ENCODE measurements at places on chromosomes 2 and 18.

DNA sequence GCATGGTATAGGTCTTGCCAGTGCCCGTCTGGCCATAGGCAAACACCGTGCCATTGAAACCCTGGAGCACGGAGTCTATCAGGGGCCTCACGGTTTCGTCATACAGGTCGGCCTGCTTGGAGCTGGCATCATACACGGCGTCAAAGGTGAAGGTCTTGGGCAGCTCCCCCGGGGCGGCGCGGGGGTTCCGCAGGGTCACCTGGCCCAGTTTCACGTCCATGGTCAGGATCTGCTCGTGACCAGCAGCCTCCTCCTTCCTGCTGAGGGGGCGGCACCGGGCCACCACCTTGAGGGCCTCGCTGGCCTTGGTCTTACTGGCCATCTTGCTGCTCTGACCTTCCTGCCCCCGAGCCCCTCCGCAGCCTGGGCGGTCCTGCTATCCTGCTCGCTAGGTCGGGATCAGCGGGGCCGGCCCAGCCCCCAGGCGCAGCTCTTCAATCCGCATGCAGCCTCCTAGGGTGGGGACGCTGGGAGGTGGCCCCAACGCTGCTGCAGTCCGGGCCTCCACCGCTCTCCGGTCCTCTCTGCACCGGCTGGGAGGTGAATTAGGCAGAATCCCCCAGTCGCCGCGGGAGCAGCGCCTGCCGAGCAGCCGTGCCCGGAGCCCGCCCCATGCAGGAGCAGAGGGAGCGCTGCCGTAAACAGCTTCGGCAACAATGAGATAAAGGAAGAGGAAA lies 563 bp downstream of the KIF3C start:
- DNase-seq: no peak

DNA sequence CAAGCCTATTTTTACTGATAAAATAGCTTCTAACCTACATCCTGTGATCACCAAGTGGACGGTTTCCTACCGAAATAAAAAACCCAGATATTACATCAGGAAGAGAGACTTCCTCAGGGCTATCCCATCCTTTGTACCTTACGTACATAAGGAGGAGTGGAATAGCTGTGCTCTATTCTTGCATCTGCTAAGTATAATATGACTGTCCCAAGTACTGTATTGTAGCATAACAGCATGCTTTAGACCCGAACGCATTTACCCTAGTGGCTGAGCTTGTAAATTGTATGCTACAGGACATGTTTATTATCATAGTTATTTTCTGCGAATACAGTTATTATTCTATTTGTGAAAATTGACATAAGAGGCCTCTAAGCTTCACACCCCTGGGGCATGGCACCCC lies 302.4 kb downstream of the CLIP4 start:
- DNase-seq: no peak

DNA sequence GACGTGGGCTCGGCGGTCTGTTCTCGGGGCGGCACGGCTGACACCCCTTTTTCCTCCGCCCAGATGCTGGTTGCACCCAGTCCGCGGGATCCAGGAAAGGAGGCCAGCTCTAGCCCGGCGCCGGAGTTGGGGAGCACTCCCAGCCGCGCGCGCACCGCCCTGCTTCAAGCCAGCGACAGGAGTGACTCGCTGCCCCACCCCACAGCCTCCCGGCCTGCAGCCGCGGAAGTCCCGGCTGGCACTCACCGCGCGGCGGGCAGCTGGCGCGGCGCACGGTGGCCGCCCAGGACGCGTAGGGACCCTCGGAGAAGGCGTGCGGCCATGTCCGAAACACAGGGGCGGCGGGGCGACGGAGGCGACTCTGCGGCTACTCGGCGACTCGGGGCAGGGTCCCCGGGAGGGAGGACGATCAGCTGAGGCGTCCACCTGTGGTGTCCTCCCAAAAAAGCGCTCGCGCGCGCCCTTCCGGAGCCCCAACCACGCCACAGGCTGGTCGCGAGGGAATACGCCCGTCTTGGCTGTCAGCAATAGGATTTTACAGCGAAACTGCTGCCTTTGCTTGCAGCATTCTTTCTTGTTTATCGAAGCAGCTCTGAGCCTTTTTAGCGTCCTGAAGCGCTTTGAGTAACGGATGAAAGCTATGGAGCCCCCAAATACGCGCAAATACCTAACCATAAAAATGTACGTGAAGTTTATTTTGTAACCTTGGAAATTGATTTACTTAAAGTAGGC lies at the start of gene ACADL:
Gene ACADL (minus strand): TSS at position 507 of the 732 bp plus-strand sequence. CDS start 184 bp downstream, at position 323.
- peak; percentile 4 for DNase-seq

DNA sequence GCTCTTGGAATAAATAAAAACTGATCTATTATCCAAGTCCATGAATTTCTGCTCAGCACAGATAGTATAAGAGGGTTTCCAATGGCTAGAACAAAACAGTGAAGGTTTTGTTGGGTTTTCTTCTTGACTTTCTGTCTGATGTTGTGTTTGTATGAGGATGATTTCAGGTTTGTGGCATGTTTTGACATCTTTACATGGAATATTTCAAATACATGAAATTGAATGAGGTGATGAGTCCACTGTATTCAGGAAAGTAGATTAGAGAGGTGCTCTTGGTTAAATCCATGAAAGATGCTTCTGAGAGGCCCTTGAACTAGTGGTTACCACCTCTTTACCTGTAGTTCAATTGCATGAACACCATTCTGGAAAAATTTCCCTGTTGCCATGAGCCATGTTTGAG lies 84.3 kb downstream of the RAPGEF4 start:
- no peak for DNase-seq

- no peak for DNase-seq
Measured at GRCh38 chr2:208794288-208794975, 387.8 kb downstream of the PTH2R start.

GRCh38 chr2:85444629-85445172 lies 26.2 kb downstream of the SH2D6 start:
- no peak for DNase-seq

- peak; percentile 38 for DNase-seq
Measured at GRCh38 chr2:168456521-168457189, 583 bp downstream of the CERS6 start.

GRCh38 chr2:1707771-1708418 lies 36.4 kb downstream of the PXDN start:
- no peak for DNase-seq

DNA sequence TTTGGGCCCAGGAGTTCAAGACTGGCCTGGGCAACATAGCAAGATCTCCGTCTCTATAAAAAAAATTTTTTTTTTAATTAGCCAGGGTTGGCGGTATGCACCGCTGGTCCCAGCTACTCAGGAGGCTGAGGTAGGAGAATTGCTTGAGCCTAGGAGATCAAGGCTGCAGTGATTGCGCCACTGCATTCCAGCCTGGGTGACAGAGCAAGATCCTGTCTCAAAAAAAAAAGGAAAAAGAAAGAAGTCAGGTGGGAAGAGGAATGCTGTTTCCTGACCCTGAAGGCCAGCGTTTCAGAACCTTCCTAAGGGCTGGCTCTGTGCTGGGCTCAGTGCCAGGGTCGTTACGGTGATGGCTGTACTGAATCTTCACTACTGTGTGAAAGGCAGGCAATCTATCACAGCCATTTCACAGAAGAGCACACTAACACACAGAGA lies 35.0 kb upstream of the AGAP1 start:
- DNase-seq: no peak

- DNase-seq: no peak
Measured at GRCh38 chr2:65130664-65131175, 814 bp upstream of the RAB1A start.

- DNase-seq: no peak
Measured at GRCh38 chr2:80830891-80831290, 526.3 kb upstream of the LRRTM1 start.

DNA sequence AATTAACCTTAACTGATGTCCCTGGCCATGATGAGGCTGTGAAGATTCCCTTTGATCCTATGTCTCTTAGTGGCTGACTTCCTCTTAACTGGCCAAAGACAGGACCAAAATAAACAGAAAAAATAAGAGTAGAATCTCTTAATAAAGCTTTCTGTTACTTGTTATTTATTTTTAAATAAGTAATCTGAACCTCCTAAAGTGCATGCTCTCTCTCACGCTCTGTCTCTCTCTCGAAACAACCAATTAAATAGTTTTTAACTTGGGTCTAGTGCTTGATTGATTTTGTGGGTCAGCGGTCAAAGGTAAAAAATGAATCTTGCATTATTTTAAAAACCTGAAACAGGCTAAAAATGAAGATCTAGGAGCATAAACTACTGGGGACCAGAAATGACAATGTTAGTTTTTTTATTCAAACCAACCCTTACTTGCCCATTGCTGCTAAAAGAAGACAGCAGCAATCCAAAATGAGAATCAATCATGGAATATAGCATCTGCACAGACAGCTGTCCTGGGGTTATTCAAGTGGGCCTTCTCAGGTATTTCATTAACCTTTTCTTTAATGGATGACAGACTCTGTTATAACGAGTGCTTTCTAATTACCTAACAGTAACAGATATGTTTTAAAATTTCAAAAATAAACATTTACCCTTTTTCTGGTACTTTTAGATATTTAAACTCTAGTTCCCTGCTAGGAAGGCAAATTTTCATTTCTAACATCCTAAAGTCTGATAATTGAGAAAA lies 11.2 kb downstream of the GAREM1 start:
- DNase-seq: no peak

DNA sequence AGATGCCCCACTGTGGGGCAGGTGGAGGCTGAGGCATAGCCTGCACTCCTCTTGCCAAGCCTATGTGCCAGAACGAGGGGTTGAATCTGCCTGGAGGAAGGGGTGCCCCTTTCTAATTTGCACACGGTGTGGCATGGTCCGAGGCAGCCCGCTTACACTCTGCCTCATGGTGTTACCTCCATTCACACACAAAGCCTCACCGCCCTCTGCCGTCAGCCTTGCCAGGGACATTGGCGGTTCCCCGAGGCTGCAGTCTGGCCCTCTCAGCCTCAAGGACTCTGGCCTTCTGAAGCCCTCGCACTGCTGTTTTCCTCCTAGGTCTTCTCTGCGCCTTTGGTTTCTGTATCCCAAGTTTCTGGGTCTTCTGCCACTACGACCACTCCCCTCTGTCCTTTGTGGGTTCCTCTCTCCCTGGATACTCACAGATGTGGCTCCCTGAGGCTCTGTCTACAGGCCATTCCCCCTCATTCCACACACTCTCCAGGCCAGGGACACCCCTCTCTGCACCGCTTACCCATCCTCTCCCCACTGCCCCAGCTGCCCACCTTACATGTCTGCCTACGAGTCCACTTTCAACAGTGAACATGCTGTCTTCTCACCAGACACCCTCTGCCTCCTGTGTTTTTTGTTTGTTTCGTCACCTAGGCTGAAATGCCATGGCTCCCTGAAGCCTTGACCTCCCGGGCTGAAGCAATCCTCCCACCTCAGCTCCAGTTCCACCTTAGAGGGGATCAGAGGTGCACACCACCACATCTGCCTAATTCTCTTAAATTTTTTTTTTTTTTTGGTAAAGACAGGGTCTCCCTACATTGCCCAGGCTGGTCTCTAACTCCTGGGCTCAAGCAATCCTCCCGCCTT lies 7.9 kb upstream of the ASPRV1 start:
- no peak for DNase-seq

DNA sequence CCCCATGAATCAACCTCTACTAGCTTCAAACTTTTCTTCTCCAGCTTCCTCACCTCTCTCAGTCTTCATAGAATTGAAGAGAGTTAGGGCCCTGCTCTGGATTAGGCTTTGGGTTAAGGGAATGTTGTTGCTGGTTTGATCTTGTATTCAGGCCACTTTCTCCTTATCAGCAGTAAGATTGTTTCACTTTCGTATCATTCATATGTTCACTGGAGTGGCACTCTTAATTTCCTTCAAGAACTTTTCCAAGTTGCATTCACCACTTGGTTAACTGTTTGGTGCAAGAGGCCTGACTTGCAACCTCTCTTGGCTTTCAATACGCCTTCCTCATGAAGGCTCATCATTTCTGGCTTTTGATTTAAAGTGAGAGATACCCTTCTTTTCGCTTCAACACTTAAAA lies 22.8 kb downstream of the OXER1 start:
- DNase-seq: no peak

DNA sequence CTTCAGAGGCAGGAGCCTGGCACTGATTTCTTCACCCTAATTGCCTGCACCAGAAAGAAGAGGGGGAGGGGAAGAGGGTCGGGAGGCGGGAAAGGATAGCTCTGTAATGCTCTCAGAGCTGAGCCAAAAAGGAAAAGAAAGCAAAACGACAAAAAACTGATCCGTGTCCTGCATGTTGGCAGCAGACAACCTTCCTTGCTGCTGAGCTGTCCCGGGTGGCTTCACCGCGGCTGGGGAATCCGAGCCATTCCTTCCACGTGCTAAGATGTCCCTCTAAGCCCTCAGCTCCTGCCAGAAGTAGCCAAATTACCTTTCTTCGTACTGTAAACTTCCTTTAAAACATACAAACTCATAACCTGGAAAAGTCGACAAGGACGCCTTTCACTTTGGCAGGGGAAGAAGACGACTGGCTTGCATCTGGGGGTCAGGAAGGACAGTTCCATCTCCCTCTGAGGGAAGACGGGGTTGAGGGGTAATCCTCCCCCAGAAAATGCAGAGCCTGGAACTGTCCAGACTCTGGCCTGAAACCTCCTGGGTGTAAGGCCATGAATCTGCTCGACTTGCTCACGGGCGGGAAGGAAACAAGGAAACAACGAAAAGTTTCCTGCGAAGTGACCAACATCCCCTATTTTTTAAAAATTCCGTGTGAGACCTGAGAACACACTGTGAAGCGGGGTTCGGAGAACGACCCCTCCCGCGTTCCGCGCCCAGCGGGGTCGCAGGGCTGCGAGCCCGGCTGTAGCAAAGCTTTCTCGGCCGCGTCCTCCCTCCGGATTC lies 7.7 kb downstream of the OTX1 start:
- DNase-seq: no peak

GRCh38 chr2:129178356-129178755 lies 801.1 kb upstream of the RAB6C start:
- no peak for DNase-seq

- no peak for DNase-seq
Measured at GRCh38 chr2:172397148-172397834, 30.1 kb upstream of the ITGA6 start.

- DNase-seq: no peak
Measured at GRCh38 chr18:24633121-24633520, 172.7 kb downstream of the HRH4 start.

DNA sequence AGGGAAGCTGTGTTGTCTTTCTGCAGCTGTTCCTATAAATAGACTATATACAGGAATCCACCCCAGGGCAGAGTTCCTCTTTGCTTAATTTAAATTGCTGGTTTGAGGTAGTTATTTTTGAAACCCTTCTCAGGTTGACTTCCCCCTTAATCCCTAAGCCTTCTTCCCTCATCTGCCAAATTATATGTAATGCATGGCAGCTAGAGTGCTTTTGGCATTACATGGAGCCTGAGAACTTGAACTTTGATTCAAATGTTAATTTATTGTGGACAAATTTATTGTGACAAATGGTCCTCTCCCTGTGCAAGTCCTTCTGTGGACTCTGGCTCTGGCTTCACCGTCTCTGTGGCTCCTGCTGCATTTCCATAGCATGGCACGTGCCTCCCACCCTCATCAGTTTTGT lies 29.2 kb downstream of the MYO1B start:
- no peak for DNase-seq
